Activated naive CD4-positive, alpha-beta T cell treated with anti-CD3 and anti-CD28 coated beads, Interleukin-2, amount 10 ng/mL, durations not matched to agents 7 days and 5 days (primary cell): ENCODE measurements at places on chromosomes 13 and 19.

DNA sequence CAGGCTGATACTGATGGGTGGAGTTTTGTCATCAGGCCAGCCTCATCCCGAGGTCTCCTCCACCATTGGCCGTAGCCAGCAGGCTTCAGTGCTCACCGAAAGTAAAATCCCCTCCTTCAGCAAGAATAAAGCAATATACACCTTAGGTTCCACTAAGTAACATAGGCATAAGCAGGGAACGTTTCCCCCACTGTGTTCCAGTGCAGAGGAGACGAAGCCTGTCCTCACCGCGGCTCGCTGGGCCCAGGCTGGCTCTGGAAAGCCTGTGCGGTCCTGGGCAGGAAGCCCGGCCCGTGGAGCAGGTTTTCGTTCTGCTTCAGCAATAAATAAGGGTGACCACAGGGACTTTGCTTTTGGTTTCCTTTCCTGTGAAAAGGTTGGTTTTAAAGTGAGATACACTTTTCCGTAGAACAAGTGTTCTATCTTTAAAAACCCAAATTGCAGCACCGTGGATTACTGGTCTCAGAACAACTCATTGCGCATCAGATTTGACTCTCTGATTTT, 16.3 kb upstream of the TEX29 start:
- DNase-seq, result no peak

GRCh38 chr13:70856025-70856424, 747.8 kb upstream of the KLHL1 start:
- no peak for DNase-seq

GRCh38 chr19:15253513-15253912, 21.3 kb upstream of the EPHX3 start:
- no peak for DNase-seq

DNA sequence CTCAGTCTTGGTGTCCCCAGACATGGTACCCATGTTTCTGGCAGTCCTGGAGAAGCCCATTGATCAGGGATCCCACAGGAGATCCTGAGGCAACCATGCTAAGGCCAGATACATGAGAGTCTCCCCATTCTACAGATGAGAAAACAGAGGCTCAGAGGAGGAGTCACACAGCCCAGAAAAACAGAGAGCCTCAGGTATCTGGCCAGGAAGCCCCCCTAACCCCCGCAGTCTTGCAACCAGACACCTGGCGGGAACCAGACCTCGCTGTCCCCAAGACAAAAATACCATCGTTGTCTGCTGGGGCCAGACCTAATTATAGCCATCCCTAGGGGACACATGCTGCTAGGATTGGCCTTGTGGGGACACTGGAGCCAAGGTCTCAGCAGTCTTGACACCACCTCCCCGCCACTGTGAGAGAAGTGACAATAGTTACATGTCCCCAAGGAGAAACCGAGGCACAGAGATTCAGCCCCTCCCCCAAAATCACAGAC, 1.6 kb upstream of the PDE4C start:
- DNase-seq, result no peak

- no peak for DNase-seq
Measured at GRCh38 chr19:37988758-37989635, 82.0 kb downstream of the SIPA1L3 start.
